Vagina (tissue), 2 donors: ENCODE measurements at places on chromosomes 12 and 14.

DNA sequence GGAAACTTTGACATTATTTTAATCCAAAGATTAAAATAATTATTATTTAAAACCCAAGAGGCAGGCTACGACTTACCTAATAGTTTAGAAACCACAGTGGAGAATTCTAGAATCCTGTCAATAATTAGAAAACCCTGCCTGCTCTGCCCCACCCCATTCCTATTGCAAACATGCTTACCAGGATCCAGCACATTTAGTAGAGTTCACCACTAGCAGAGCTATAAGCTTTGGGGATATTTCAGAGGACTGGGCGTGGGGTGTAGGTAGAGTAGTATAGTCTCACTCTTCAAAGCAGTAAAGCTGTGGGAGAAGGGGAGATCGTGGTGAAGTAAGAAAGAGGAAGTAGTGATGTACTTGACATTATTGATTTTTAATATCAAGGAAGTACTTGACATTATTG lies 100.3 kb downstream of the FIGNL2 start:
- DNase-seq = no peak

GRCh38 chr12:44405297-44405696 lies 470.8 kb downstream of the NELL2 start:
- no peak for DNase-seq

DNA sequence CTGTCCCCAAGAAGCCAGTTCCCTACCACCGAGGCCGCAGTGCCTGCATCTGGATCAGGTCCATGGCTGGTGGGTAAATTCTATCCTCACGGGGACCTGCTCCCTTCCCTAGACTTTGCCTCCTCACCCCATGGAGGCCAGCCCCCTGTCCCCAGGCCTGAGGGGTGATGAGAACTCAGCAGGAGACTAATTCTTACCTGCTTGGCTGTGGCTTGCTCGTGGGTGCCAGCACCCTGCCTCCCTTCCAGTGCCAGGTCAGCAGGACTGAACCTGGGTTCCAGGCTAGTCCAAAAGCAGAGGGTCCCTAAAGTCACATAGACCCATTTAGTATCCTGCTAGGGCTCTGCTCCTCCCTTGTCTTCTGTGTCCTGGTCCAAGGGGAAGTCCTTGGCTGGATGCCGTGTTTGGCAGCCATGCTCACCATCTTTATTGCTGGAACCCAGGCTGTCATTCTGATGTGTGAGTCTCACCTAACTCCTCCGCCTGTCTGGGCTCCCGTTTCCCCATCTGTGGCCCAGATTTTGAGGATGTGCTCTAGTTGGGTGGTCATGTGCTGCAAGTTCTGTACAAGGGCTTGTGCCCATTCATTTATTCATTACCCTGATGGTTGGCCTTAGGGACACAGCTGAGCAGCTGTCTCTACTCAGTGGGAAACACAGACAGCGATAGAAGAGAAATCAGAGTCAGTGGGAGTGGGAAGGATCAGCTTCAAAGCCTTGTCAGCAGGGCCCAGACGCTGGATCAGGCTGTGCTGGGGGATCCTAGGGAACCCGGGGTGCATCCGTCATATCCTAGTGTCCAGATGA lies 949 bp downstream of the PLBD2 start:
- DNase-seq = peak; percentile 92

GRCh38 chr14:36766974-36767373 lies 105.3 kb downstream of the PAX9 start:
- DNase-seq = no peak

DNA sequence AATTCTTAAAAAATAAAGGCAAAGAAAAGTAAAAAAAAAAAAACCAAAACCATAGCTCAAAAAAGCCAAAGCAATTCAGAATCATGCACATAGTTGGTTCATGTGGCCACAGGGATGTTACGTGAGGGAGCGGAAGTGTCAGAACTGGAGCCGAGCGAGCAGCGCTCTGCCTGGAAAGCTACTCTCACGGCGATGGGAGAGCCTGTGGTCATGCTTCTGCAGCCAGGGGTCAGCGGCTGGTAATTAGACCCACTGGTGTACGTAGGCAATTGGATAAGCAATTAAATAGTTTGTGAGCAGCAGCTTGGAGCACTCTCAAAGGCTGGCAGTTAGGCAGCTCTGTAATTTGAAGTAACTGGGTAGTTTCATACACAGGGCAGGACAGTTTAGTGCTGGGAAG lies 58.1 kb downstream of the TRHDE start:
- no peak for DNase-seq

- no peak for DNase-seq
Observed at GRCh38 chr12:49019120-49019430, 499 bp upstream of the PRKAG1 start.

DNA sequence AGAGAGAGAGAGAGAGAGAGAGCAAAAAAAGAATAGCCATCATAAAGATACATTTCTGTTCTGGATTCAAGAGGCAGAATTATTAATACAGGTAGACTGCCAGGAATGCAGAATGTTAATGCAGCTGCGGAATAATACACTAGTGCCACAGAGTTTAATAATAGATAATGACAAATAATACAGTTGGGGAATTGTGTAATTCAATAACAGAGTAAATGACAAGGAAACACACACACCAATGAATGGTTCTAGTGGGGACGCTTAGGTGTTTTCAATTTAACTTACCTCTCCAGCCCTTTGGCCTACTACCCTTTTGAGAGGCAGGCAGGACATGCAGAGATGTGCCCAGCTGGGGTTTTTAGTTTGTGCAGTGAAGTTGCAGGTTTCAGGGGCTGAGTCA lies 313.9 kb downstream of the NRXN3 start:
- no peak for DNase-seq

GRCh38 chr12:120369603-120370342 lies 809 bp upstream of the MSI1 start:
- DNase-seq = no peak

- DNase-seq = no peak
Observed at GRCh38 chr14:69535230-69535848, 39.3 kb downstream of the CCDC177 start.

- DNase-seq = no peak
Observed at GRCh38 chr14:21347201-21347600, 36.6 kb downstream of the SUPT16H start.
